ENCODE measurements at places on chromosomes 4 and X. TPM values are rescaled to one million over a fixed set of nuclear protein-coding genes. Genes with fewer than 3 reads are reported as not detected.

Gene PRSS12
- not detected for total RNA-seq

Gene SYP
- total RNA-seq, result 2.6 TPM

Gene TSPAN5
- total RNA-seq, result 21.5 TPM

Gene PARM1
- total RNA-seq, result not detected

Gene GPR50
- not detected for total RNA-seq

- no peaks in the 10 kb centered on the region for H3K4me1 ChIP-seq
- no peak for DNase-seq
- H3K4me3 ChIP-seq, result no peak overlapping the region
- H3K27ac ChIP-seq, result no peak overlapping the region
- H3K36me3 ChIP-seq, result no peaks in the 10 kb centered on the region
These were observed 8.7 kb upstream of the TECRL start for GRCh38 chr4:64417974-64418373.

- H3K36me3 ChIP-seq, result no peaks in the 10 kb centered on the region
- H3K4me1 ChIP-seq, result no peaks in the 10 kb centered on the region
- no peak overlapping the region for H3K4me3 ChIP-seq
- DNase-seq, result peak; percentile 68
- no peak overlapping the region for H3K27ac ChIP-seq
These were observed 24.0 kb upstream of the MTHFD2L start for GRCh38 chr4:74133786-74134499.

- no peaks in the 10 kb centered on the region for H3K4me1 ChIP-seq
- peaks cover 3% of the 10 kb centered on the region for H3K27me3 ChIP-seq
- no peak overlapping the region for H3K4me3 ChIP-seq
- H3K27ac ChIP-seq, result no peak overlapping the region
- DNase-seq, result no peak
These were observed 11.8 kb upstream of the SH3RF1 start for GRCh38 chr4:169282429-169283113.

- no peak overlapping the region for H3K4me3 ChIP-seq
- no peaks in the 10 kb centered on the region for H3K36me3 ChIP-seq
- H3K4me1 ChIP-seq, result no peaks in the 10 kb centered on the region
- no peak overlapping the region for H3K27ac ChIP-seq
These were observed 1025.5 kb downstream of the STIM2 start for GRCh38 chr4:27886120-27886519.

DNA sequence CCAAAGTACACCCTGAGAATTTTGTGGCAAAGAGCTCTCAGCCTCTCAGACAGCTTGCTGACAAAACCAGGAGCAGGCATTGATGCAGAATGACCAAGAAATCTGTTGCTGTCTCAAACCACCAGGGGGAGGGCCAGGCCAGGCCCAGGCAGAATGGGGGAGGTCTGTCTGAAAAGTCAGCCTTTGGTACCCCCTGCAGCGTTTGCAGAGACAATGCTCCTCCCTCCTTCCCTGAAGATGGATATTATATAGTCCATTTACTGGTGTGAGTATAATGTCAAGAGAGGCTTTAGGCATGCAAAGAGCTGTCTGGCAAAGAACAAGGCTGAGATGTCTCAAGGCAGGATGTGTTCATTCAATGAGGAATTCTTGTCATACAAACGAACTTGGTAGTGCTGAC, 52.9 kb upstream of the TRPC5OS start:
- no peak overlapping the region for H3K4me3 ChIP-seq
- no peaks in the 10 kb centered on the region for H3K36me3 ChIP-seq
- no peaks in the 10 kb centered on the region for H3K27me3 ChIP-seq
- no peak for DNase-seq

DNA sequence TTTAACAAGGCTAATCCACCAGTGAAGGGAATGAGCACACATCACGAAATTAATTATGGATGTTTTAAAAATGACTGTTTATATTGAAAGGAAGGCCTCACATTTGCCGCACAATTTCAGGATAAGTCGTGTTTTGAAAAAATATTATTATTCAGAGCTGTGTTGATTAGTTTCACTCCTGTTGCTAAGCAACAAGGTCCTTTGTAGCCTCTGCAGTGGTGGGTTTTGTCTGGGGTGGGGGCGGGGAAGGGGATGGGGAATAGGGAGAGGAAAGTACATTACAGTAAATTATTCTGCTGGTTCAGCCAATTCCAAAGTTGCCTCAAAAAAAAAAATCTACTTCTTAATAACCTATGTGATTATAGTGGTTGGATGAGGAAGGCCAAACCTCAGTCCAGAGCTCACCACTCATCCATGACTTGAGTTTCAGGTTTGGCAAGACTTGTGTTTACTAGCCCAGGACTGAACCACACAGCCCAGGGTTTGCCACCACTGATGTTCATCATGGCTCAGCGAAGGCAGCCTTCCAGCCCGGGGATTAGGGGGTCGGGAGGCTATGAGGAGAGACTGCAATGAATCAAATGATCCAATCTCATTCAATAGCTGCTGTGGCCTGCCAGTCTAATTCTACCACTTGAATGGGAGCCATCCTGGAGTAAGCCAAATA, 162.5 kb upstream of the ATP6AP2 start:
- no peaks in the 10 kb centered on the region for H3K36me3 ChIP-seq
- H3K4me3 ChIP-seq, result no peak overlapping the region
- peaks cover 34% of the 10 kb centered on the region for H3K4me1 ChIP-seq
- no peak overlapping the region for H3K27ac ChIP-seq

DNA sequence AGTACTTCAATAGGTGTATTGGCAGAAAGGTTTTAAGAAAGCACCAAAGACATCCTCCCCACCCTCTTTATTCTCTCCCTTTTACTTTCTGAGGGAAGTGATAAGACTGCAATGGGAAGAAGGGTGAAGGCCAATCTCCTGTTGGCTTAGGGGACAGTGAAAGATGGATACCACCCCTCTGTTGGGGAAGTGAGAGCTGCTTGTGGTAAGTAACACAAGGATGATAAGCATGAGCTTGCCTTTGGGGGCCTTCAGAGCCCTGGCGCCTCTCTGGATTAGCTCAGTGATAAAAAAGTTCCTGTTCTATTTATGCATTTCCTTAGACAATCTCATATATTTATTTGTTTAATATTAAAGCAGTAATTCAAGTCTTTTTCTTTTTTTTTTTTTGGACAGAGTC, 5.2 kb upstream of the KLF8 start:
- no peaks in the 10 kb centered on the region for H3K36me3 ChIP-seq
- no peak overlapping the region for H3K4me3 ChIP-seq
- H3K27me3 ChIP-seq, result peaks cover 16% of the 10 kb centered on the region
- H3K27ac ChIP-seq, result no peak overlapping the region

GRCh38 chrX:50700921-50701320, 113.1 kb downstream of the SHROOM4 start:
- no peaks in the 10 kb centered on the region for H3K4me1 ChIP-seq
- H3K27me3 ChIP-seq, result peaks cover 2% of the 10 kb centered on the region
- no peak overlapping the region for H3K27ac ChIP-seq
- no peak overlapping the region for H3K4me3 ChIP-seq
- no peak for DNase-seq

DNA sequence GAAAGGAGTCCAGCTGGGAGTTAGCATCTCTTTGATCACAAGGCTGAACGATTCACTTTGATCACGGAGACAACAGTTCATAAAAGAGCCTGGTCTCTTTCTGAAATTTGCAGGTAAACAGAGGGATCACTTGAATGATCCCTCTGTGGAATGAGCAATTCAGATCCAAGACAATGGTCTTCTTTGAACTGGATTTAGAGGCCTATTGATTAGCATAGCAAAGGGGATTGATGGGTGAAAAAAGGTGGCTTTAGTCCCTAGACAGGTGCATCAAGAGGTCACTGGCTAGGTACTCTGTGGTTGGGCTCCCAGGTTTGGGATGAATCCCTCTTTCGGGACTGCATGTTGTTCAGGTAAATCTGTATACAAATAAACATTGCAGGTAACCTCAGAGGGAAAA, 223.8 kb upstream of the TAPT1 start:
- no peak for DNase-seq
- H3K27me3 ChIP-seq, result peaks cover 4% of the 10 kb centered on the region
- H3K4me3 ChIP-seq, result no peak overlapping the region
- no peaks in the 10 kb centered on the region for H3K36me3 ChIP-seq
- no peak overlapping the region for H3K27ac ChIP-seq

DNA sequence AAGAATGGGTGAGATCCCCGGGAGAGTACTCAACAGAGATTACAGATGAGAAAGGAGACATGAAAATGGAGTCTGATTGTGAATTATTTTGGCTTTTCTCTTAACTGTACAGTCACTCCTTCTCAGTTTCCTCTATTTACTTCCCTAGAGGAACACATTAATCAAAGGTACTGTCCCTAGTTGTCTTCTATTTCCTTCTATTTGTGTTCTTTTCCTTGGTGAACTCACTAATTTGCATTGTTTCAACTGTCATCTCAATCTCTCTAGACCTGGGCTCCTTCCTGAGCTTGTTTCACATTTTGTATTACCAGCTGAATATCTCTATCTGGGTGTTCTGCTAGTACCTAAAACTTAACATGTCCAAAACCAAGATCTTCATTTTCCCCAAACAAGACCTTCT, 59.8 kb downstream of the ABCB7 start:
- H3K4me3 ChIP-seq, result no peak overlapping the region
- H3K27me3 ChIP-seq, result no peaks in the 10 kb centered on the region
- DNase-seq, result no peak

DNA sequence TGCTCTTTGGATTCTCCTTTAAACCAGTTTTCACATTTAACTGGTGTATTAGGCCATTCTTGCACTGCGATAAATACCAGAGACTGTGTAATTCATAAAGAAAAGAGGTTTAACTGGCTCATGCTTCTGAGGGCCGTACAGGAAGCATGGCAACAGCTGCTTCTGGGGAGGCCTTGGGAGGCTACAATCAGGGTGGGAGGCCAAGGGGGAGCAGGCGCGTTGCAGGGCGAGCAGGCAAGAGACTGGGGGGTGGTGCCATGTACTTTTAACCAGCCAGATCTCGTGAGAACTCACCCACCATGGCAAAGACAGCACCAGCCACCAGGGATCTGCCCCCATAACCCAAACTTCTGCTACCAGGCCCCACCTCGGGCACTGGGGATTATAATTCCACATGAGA, 38.1 kb downstream of the RNF212 start:
- H3K27ac ChIP-seq, result no peak overlapping the region
- H3K27me3 ChIP-seq, result peaks cover 26% of the 10 kb centered on the region
- H3K4me3 ChIP-seq, result no peak overlapping the region
- H3K4me1 ChIP-seq, result peaks cover 8% of the 10 kb centered on the region
- no peak for DNase-seq

DNA sequence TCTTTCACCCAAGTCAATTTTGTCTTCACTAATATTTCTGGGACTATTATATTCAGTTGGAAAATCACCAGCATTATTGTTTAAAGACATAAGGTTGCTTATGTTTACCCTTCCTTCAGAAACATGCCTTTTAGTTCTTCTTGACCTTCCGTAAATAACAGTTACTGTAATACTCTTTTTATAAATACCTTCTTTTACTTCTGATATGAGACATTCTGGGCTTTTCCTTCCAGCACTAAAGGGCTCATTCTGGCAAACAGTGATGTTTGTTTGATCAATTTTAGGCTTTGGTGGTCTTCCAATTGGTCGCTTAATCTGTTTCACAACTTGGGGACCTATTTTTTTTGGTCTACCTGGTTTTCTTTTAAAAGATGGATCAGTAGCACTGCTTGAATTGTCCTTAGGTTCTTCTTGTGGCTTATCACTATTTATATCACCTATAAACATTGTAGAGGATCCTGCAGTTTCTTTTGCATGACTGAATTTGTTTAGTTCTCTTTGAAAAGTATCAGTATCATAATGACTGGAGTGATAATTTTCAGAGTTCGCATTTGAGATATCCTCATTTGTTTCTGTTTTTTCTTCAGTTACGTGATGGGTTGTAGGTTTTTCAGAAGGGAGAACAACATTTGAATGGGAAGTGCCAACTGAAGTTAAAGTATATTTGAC, 64.8 kb downstream of the NCAPG start:
- H3K27me3 ChIP-seq, result no peaks in the 10 kb centered on the region
- H3K4me3 ChIP-seq, result no peak overlapping the region
- H3K4me1 ChIP-seq, result no peaks in the 10 kb centered on the region
- no peak for DNase-seq
- H3K27ac ChIP-seq, result no peak overlapping the region

GRCh38 chrX:21838937-21839333, 482 bp upstream of the MBTPS2 start:
- H3K27ac ChIP-seq, result peak overlapping the region; percentile 89
- H3K4me3 ChIP-seq, result peak overlapping the region; percentile 88
- H3K4me1 ChIP-seq, result peaks cover 8% of the 10 kb centered on the region
- peaks cover 7% of the 10 kb centered on the region for H3K36me3 ChIP-seq
- DNase-seq, result no peak
- no peaks in the 10 kb centered on the region for H3K27me3 ChIP-seq

DNA sequence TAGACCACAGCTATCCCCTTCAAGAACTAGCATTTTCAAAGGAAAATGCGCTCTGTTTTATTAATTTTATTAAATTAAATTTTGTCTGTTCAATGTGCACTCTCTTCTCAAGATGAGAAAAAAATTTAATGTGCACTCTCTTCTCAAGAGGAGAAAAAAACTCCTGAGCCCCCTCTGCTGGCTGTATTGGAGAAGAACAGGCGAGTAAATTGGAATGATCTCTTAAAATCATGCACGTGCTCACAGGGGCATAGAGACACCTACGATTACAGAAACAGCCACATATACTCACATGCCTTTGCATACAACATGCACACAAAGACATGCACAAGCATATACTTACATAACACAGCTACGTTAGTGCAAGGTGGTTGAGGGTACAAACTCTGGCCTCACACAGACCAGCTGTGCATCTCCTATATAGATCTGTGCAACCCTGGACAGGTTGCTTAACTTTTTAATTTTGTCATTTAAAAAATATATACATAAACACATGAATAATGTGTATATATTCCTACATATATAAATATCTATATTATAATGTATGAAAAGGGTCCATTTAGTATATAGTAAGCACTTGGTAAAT, 176.2 kb upstream of the CXorf66 start:
- no peak overlapping the region for H3K27ac ChIP-seq
- H3K27me3 ChIP-seq, result no peaks in the 10 kb centered on the region
- peak; percentile 31 for DNase-seq
- H3K4me1 ChIP-seq, result no peaks in the 10 kb centered on the region

DNA sequence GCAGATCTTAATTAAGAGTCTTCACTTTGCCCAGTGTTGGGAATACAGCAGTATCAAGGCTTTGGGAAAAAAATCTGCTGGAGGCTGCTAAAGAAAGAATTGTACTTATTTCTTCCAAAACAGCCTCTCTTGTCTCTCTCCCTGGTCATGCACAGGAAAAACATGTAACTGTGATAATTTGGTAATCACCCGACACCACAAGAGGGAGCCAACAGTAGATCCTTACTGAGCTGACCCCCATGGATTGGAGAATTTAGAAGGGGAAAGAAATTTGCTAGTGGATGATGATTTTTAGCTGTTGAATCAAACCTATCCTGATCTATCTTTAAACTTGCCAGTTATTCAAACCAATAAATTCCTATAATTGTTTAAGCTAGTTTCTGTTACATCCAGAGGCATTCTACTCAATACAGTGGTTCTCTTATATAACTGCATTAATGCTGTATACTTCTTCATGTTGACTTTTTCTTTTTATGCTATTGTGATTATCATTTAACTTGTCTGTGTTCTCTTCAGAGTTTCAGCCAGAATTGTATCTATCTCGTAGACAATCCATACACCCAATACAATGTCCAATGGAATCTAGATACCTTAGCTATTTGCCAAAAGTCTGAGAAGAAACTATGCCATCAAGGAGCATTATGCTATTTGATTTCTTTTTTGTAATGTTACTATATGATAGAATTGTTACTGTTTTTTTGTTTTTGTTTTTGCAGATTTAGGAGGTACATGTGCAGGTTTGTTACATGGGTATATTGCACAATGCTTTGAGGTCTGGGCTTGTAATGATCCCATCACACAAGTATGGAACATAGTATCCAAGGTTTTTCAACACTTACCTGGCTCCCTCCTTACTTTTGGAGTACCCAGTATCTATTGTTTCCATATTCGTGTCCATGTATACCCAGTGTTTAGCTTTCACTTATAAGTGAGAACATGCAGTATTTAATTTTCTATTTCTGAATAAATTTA, 31.3 kb upstream of the ARHGEF38 start:
- H3K27me3 ChIP-seq, result peaks cover 9% of the 10 kb centered on the region
- H3K4me3 ChIP-seq, result no peak overlapping the region
- H3K4me1 ChIP-seq, result no peaks in the 10 kb centered on the region
- H3K36me3 ChIP-seq, result no peaks in the 10 kb centered on the region
- DNase-seq, result peak; percentile 31
